Left ventricle myocardium superior (tissue), 1 donor: ENCODE measurements at places on chromosomes 11 and 22.
A peak's percentile ranks its signal among the peaks of the same experiment; 100 is the strongest.

- DNase-seq, result no peak
Observed at GRCh38 chr22:22343581-22344296, 99.2 kb downstream of the VPREB1 start.

- DNase-seq, result peak; percentile 46
Observed at GRCh38 chr22:20080776-20081654, 974 bp downstream of the DGCR8 start.

DNA sequence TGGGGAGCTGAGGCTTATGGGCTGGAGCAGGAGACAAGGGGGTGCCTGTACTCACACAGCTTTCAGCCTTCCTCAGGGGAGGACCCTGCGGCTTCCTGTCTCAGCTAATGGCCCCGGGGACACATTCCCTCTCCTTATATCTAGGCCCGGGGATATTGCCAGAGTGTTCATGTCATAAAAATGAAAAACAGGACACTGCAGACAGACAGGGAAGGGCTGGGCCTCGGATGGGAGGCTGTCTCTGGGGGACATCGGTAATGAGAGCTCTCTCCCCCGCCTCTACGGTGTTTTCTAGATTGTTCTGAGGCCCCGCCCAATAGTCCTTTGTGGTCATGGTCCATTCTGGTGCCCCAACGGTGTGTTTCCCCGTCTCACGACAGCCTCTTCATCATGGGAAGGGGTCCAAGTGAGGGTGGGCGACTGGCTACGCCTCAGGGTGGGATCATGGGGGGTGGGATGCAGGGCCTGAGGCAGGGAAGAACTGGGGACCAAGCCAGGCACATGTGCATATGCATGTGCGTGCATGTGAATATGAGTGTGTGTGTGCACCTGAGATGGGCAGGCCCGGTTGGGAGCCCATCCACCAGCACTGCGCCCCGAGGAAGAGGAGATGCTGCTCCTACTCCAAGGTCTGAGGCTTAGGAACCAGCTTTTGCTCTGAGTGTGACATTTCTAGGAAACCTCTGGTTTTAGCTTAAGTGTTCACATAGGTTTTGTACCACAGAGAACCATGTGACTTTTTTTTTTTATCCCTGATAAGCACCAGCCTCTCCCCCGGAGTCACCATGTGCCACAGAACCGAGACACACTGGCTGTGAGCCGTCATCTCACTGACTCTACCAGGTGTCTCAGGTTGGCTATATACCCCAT is 5.3 kb downstream of the ARVCF start:
- DNase-seq, result peak; percentile 16

DNA sequence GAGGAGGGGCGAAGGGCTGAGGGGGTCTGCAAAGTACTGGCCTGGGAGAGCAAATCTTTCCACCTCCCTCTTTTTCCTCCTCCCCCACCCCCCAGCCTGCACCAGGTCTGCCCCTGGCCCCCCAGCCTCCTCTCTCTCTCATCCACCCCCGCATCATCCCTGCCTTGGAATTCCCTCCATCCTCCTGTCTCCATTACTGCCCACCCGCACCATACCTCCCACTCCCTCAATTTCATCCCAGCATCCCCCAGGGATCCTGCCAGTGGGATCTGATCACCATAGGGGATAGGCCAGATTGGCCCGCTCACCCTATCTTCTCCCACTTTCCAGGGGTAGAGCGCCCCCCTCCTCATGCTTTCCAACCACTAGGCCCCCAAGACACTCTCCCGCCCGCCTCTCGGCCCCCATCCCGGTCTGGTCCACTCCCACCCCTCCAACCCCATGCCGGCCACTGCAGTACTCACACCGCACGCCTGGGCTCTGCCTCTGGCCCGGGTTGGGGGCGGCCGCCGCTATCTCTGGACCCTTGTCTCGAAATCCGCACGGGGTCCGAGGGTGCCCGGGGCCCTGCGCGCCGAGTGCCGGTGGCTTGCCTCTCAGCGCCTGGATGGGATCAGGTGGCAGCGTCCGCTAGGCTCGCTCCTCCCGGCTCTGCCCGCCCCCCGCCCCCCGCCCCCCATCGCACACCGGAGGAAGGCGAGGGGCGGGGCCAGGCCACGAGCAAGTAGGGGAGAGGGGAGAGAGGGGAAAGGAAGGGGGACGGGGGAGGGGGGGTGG is at the start of gene GAL3ST3:
Gene GAL3ST3, minus strand, starts transcription at position 615 of the 777 bp plus-strand sequence. CDS start 3,746 bp downstream, outside the sequence.
- peak; percentile 39 for DNase-seq

- DNase-seq, result no peak
Observed at GRCh38 chr11:108483163-108483562, 15.0 kb downstream of the POGLUT3 start.

GRCh38 chr11:46489656-46490560 is 98.3 kb upstream of the CHRM4 start:
- no peak for DNase-seq

GRCh38 chr11:61853698-61854169 is 25.6 kb downstream of the FADS2 start:
- no peak for DNase-seq

GRCh38 chr22:36775586-36775963 is 344 bp downstream of the IFT27 start:
- DNase-seq, result peak; percentile 56

DNA sequence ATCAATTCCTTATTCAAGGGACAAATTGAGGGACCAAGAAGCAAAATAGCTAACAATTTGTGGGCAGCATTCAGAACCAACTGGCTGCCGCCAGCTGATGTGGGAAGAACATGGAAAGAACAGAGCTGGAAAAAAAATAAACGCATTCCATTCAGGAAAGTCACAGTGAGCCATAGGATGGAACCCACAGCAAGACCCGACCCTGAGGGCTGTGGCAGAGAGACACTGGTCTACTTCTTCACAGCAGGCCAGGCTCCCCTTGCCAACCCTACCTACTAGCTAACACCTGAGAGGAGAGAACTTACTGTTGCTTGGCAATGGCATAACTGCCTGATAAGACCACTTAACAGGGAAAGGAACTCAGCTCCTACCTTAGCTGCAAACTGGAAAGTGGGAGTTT is 123.5 kb upstream of the APOA1 start:
- no peak for DNase-seq

GRCh38 chr11:78883506-78883905 is 308.8 kb upstream of the NARS2 start:
- no peak for DNase-seq

- peak; percentile 95 for DNase-seq
Observed at GRCh38 chr11:65572356-65573051, at the start of gene FAM89B. Gene FAM89B (plus strand): TSS chr11:65572538. CDS start chr11:65572670, 132 bp downstream.

DNA sequence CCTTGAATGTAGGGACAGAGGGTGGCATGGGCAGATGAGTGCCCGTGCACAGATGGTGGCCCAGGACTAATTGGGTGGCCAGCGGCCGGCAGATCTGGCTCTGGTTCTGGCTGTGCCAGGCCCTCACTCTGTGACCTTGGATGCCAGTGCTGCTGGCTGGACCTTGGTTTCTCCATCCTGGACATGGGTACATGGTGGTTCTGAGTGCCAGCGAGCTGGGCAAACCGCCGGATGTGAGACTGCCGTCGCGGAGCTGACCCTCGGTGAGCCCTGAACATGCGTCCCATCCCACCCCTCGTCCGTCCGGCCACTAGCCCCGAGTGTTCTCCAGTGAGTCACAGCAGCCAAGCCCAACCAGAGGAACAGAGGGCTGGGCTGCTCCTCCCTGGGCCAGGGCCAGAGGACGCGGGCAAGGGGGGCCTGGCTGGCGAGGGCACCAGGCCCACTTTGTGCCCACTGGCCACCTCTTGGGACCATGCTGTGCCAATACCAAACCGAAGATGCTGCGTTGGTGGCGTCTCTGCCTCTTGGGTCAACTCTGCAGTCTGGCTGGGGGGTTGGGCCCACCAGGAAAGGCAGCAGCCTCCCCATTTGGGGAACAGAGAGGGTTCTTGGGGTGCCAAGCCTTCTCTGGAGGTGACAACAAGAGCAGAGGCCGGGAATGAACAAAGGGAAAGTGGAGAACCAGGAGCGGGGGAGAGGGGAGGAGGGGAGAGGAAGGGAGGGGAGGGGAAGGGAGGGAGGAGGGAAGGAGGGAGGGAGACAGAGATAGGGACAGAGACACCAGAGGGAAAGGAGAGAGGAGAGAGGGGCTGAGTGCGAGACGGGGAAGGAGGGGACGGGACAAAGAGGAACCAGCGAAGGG is 10.7 kb downstream of the LSP1 start:
- peak; percentile 92 for DNase-seq

DNA sequence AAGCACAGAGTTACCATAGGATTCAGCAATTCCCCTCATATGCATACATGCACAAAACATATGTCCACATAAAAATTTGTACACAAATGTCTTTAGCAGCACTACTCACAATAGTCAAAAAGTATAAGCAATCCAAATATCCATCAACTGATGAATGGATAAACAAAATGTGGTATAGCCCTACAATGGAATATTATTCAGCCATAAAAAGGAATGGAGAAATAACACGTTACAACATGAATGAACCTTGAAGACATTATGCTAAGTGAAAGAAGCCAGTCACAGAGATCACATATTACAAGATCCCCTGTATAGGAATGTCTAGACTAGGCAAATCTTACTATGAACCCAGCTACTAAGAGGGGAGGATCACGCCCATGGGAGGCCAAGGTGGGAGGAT is 7.2 kb downstream of the PRR14L start:
- no peak for DNase-seq

GRCh38 chr11:83681906-83682610 is 395.9 kb upstream of the CCDC90B start:
- no peak for DNase-seq

- no peak for DNase-seq
Observed at GRCh38 chr11:113697111-113697510, 9.0 kb downstream of the TMPRSS5 start.

- DNase-seq, result no peak
Observed at GRCh38 chr11:10181811-10182210, 112.2 kb downstream of the SBF2 start.

DNA sequence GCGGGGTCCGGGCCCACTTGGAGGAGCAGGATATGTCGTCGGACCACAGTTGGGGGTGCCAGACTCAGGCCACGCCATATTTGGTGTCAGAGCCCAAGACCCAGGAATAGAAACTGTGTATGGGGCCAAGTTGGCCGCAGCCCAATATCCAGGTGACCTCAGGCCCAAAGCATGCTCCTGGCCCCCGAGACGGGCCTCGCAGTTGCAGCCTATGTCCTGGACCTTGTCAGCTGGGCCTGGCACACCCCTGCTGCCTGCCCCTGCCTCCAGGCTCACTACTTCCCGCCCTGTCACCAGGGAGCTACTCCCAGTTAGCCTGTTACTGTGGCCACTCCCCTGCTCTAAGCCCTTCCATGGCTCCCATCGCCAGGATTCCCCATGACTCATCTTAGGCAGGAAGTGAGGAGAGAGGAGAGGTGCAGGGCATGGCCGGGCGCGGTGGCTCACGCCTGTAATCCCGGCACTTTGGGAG is 23.1 kb downstream of the A4GALT start:
- peak; percentile 94 for DNase-seq

DNA sequence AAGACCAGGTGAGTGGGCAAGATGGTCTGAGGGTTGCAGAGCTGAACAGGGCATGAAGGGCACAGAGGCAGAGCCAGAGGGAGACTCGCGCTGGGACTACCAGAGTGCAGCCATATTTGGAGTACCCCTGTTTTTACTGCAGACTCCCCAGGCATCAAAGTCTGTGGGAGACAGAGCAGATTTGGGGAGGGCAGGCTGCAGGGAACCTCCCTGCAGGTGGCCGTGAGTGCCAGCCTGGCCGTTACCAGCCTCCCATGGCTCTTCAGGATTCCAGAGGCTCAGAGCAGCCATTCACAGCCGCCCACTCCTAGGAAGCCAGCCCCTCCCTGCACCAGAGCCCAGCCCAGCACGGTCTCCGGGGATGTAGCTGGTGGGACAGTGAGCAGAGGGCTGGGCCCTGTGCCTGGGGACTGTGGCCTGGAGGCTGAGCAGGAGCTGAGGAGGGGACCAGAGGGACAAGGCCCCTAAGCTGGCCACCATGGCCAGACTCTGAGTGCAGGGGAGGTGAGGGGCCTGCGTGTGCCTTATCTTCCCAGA is at the start of gene SEPTIN3:
Gene SEPTIN3, plus strand, starts transcription at position 334 of the 537 bp plus-strand sequence. CDS start 2,050 bp downstream, outside the sequence.
- no peak for DNase-seq

GRCh38 chr11:82765466-82766034 is 31.9 kb upstream of the FAM181B start:
- no peak for DNase-seq

DNA sequence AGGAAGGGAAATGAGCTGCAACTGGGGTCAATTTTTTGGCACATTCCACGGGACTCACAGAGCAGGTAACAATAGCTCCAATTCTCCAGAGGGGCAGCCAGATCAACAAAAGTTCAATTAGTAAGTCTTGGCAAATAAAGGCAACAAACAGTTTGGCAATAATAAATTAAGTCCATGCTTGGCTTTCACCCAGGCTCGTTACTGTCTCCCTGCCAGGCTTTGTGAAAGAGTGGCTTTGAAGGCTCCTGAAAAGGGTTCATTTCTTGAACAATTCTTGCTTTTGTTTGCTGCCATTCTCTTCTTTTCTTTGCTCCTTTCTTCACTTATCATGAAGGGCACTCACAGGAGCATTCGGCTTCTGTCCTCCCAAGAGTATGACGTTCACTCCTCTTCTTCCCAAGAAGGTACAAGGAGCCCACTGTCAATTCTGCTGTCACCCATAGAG is 123.3 kb downstream of the APIP start:
- DNase-seq, result peak; percentile 29

- no peak for DNase-seq
Observed at GRCh38 chr11:46235777-46236688, 41.4 kb upstream of the CREB3L1 start.

GRCh38 chr11:4662876-4663275 is 19.1 kb downstream of the OR51E1 start:
- no peak for DNase-seq

GRCh38 chr11:129260750-129261149 is 68.6 kb upstream of the ARHGAP32 start:
- DNase-seq, result no peak

- DNase-seq, result no peak
Observed at GRCh38 chr11:126007238-126007637, 55.4 kb downstream of the CDON start.

GRCh38 chr11:7413961-7414915 is 71.1 kb upstream of the OLFML1 start:
- DNase-seq, result no peak

GRCh38 chr11:128262463-128263345 is 324.7 kb downstream of the ETS1 start:
- no peak for DNase-seq

DNA sequence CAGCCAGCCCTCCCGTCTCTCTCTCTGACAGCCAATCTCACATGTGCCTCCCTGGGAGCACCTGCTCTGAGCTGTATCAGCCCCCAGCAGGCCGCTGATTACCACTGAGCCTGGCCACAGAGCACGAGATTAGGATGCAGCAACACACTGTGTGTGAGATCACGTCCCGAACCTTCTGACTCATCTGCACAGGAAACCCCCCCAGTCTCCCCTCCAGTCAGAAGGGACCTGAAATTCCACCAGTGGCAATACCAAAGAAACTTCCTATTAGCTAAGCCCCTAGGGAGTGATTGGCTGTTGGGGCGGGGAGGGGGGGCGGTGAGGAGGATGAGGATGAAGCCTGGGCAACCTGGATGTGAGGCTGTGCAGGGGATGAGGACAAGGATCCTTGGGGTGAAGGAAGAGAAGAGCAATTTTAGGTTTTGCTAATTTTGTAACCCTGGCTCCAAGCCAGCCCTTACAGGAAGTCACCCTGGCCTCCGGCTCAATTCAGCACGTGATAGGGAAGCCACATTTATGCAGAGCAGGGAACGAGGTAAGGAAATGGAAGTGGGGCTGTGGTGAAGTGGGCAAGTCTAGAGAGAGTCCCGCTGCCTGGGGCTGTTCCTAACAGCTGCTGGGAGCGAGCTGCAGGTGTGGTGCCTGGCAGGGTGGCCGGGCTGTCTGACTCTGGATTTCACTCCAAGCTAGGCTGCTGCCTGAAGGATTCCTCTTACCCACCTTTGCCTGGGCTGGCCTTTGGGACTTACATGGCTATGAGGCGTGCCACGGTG is 1.9 kb downstream of the SLC43A3 start:
- peak; percentile 65 for DNase-seq
